ENCODE measurements at places on chromosomes 1 and 21.

GRCh38 chr1:47931395-47931794 is 65.8 kb downstream of the TRABD2B start:
- no peak for DNase-seq

GRCh38 chr21:33433001-33433400 is 29.8 kb downstream of the IFNGR2 start:
- DNase-seq, result no peak

- DNase-seq, result peak; percentile 11
Observed at GRCh38 chr21:43306911-43307676, 119.8 kb downstream of the SIK1 start.

- no peak for DNase-seq
Observed at GRCh38 chr1:32858791-32859190, 11.9 kb downstream of the FNDC5 start.

DNA sequence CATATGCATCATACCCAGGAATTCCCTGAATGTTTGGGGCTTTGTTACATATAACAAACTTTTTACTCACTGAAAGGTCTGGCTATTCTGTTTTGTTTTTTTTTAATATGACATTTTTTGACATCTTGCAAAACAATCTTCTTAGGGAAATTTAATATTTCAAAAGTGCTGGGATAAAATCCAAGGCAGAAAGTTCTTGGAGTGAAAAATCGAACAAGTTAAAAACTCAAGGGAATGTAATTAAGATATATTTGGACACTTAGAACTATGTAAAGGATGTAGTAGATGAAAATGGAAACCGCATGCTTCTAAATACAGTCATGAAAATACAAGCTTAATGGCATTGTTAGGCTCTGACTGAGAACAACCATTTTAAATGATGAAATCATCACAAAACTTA is 8.6 kb downstream of the CHODL start:
- DNase-seq, result no peak

- no peak for DNase-seq
Observed at GRCh38 chr1:21579791-21580190, 70.6 kb downstream of the ALPL start.

GRCh38 chr1:231860221-231861088 is 233.9 kb downstream of the DISC1 start:
- DNase-seq, result no peak

DNA sequence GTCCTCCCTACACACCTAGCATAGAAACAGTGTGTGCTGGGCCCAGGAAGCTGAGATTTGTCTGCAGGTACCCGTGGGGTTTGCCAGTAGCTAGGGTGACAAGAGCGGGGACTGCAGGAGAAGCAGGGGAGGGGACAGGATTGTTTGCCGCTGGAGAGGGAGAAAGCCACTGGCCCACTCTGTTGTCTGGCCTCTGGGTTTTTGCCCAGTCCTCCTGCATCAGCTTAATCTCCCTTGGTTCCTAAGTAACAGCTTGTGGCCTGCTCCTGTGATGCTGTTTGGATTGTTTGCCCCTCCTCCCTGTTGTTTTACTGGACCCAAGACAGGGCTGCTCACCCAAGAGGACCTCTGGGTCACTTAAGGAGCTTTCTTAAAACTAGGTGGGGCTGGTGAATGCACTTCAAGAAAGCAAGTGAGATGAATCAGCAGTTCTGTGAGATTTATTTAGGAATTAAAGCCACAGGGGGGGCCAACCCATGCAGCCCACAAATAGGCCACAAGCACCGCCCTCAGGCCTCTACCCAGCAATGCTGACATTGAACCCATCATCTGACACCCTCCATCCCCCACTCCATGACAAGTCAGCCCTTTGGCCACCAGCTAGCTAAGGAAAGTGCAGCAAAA is 142.8 kb downstream of the ZZZ3 start:
- no peak for DNase-seq

DNA sequence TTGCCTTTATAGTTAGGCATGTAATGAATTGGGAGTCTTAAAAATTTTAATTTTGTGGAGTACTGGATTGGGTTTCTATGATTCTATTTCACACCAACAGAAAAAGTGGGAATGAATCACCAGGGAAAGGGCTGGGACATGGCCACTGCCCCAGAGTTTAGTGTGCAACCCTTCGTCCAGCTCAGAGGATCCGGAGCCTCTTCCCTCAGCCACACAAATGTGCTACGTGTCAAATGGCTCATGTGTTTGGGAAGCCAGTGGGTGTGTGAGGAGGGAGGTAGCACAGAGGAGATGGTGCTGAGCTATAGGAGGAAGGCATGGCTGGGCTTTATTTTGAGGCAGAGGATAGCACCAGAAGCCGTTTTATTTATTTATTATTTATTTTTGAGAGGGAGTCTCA is 247.3 kb downstream of the SIPA1L2 start:
- DNase-seq, result no peak

- DNase-seq, result no peak
Observed at GRCh38 chr1:234735476-234735875, 125.5 kb upstream of the IRF2BP2 start.

DNA sequence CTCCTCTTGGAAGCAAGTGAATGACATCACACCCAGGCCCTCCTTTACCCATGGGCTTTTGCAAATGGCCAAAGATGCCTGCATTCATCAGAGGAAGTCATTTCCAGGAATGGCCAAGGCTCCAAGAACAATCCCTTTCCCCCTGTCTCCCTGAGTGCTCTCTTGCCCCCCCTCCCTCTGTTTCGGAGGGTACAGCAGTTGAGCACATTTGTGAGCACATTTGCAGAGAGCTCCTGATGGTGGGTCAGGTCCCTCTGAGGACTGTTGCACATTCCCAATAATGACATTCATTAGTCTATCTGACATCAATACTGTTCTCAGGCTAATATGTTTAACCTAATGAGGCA is 113.4 kb downstream of the MATN1 start:
- DNase-seq, result no peak

GRCh38 chr1:234114648-234115307 is 210.3 kb downstream of the SLC35F3 start:
- DNase-seq, result peak; percentile 22

GRCh38 chr21:34845521-34846451 is 177.0 kb downstream of the CLIC6 start:
- peak; percentile 42 for DNase-seq

- DNase-seq, result no peak
Observed at GRCh38 chr1:43881415-43881814, 52.2 kb upstream of the ARTN start.

- DNase-seq, result peak; percentile 24
Observed at GRCh38 chr21:43984905-43985689, 27.0 kb upstream of the TRAPPC10 start.

DNA sequence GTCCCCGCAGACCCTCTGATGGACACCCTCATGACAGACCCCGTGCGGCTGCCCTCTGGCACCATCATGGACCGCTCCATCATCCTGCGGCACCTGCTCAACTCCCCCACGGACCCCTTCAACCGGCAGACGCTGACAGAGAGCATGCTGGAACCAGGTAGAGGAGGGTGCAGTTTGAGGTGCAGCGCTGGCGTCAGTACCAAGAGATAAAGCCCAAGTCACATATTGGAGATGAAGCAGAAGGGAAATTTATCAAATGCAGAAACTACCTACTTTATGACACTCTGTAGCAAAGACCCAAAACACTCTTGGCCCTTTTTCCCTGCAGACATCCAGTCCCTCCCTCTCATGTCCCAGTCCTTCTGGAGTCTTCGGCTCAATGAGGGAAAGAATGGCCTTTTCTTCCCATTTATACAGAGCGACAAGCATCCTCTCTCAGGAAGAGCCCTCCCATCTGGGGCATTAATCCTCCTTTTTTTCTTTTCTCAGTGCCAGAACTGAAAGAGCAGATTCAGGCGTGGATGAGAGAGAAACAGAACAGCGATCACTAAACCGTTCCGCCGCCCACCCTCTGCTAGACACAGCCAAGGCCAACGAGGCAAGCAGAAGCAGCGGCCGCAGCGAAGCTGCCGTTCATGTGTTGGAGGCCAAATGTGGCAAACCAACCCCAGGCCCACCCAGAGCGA is 30.8 kb upstream of the KIF1B start:
- no peak for DNase-seq

DNA sequence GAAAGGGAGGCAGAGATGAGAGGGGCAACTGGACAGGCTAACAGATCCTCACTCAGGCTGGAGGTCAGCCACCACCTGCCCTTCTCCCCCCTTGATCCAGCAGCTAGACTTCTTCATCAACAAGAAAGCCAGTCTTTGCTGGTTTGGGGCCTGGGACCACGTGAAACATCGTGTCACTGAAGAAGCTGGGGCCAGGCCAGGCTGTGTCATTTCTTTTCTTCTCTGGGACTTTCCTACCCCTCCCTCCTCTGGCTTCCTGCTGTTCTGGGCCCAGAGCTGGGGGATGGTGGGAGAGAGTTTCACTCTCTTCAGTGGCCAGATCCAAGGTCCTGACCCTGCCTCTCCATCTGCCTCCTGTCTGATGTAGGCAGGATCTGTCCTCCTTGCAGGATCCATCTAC is 18.1 kb upstream of the SLC26A9 start:
- DNase-seq, result peak; percentile 31

GRCh38 chr1:7424352-7424890 is 346.7 kb upstream of the VAMP3 start:
- DNase-seq, result no peak

DNA sequence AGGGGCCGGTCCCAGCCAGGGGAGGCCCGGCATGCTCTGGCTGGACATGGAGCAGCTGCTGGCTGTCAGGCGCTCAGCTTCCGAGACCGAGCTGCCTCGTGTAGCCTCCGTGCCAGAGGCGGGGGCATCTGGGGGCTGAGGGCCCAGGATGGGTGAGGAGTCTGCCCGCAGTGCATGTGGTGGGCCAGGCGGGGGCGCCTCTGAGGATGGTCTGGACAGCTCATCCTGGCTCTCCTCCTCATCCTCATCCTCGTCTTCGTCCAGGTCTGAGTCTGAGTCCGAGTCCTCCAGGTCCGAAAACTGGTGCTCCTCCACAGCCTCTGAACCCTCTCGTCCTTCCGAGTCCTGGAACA is 28.9 kb upstream of the EDN2 start:
- DNase-seq, result peak; percentile 53

DNA sequence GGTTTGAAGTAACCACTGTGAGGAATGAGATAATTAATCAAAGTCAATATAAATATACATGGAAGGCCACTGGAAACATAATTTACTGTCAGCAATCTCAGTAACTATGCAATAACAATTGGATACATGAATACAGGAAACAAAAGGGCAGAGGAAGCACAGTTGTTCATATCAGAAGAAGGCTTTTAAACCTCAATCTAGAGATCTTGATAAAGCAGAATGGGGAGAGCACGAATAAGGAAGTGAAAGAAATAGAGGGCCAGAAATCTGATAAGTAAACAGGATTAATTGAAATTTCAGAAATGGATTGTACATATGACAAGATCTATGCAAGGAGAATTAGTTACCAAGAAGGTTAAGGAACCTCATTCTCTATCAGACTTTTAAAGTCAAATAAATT is 93.0 kb downstream of the EVI5 start:
- DNase-seq, result no peak

DNA sequence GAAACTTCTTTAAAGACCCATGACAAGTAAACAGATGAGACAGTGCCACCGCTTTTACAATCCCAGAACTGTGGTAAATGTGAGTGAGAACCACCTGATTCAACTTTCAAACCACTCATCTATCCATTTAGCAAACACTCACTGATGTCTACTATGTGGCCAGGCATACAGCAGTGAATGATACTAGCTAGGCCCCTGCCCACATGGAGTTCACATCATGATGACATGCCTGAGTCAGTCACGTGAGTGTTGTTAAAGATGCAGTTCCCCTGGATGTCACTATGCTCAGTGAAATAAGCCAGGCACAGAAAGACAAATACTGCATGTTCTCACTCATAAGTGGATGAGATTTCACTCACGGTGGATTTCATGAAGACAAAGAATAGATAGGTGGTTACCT is 28.4 kb downstream of the STX6 start:
- DNase-seq, result peak; percentile 35

DNA sequence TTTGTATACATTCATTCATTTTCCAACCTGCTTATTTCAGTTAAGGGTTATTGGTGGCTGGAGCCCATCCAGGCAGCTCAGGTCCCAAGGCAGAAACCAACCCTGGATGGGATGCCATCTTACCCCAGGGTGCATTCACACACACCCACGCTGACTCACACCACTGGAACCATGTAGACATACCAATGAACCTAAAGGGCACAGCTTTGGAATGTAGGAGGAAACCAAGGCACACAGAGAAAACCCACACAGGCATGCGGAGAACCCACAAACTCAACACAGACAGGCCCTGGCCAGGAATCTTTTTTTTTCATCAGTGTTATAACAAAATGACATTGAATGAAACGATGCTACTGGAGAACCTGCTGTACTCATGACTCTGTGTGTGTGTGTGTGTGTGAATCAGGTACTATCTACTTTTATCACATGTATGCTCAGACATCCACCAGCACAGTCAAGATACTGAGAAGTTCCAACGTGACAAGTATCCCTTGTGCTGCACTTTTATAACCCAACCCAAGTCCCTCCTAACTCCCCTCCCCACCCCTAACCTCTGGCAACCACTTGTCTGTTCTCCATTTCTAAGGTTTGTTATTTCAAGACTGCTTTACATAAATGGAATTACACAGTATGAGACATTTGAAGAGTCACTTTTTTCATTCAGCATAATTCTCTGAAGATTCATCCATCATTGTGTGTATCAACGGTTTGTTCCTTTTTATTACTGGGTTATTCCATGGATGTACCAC is 286.8 kb upstream of the PLD5 start:
- no peak for DNase-seq

DNA sequence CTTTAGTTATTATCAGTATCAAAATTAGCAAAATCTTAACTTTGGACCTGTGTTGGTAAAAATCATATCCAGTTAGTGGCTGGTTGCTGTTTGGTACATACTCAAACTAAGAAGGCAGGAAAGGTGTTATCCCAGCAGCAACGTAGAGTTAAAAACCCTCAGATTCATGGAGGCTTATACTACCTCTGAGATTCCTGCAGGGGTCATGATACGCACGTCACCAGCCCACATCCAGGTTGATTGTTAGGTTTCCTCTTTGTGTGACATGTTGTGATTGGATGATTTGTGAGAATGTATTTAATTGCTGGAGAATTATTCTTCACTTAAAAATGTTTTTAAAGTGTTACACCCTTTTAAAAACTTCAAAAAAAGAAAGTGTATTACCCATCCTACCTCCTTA is 423.3 kb upstream of the ADGRL2 start:
- no peak for DNase-seq

DNA sequence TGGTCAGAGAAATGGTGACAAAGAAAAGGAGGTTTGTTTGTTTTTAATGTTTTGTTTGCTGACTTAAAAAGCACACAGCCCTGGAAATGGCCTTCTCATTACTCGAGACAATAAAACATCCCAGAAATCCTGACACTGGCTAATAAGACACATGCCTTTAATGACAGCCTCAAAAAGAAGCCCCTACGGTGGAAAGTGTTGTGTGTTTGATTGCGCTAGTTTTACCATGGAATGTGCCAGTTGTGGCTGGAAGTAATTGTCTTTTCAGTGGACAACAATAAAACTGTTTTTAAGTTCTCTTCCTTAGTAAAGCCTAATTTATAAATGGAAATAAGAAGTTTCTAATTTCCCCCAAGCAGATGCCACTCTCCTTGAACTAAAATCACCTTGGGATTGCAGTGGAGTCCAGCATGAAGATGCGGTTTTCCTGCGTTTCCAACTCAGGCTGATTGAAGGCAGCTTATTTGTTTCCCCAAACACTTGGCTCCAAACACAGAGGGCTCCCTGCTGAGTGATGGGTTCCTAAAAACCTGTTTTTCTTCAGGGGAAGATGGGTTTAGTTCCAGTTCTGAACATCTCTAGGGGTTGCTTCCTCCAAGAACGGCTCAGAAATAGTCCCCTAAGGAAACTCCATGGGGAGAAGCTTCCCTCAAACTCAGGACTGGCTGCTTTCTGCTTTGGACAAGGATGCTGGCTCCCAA is 54.3 kb downstream of the CD247 start:
- DNase-seq, result no peak

- DNase-seq, result no peak
Observed at GRCh38 chr1:14660801-14661200, 62.3 kb downstream of the KAZN start.
